ENCODE measurements at places on chromosomes 12 and 14.

- no peak for DNase-seq
Measured at GRCh38 chr14:94412671-94413638, 24.6 kb upstream of the SERPINA1 start.

DNA sequence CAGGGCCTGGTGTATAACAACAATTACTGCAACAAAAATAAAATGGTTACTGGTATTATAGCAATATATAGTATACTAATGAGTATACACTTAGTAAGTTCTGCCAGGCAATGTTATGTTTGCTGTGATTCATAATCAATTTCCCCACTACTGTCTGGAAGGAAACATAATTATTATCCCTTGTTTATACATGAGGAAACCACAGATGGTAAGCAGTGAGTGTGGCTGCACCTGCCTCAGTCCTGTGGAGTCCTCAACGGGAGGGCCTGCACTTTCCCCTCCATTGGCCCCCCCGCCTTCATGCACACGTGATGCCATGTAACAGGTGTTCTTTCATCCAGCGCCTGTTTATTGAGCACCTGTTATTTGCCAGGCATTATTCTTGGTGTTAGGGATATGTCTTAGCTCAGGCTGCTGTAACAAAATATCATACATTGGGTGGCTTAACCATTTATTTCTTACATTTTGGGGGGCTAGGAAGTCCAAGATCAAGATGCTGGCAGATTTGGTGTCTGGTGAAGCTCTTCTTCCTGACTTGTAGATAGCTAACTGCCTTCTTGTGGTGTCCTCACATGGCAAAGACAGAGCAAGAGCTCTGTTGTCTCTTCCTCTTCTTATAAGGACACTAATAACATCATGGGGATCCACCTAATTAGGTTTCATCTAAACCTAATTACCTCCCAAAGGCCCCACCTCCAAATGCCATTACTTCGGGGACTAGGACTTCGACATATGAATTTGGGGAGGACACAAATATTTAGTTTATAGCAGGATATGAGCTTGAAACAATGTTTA lies 59.5 kb upstream of the CHGA start:
- DNase-seq: no peak

GRCh38 chr12:104353012-104353981 lies 49.8 kb downstream of the EID3 start:
- no peak for DNase-seq

- no peak for DNase-seq
Measured at GRCh38 chr12:88638966-88639760, 58.9 kb upstream of the KITLG start.

DNA sequence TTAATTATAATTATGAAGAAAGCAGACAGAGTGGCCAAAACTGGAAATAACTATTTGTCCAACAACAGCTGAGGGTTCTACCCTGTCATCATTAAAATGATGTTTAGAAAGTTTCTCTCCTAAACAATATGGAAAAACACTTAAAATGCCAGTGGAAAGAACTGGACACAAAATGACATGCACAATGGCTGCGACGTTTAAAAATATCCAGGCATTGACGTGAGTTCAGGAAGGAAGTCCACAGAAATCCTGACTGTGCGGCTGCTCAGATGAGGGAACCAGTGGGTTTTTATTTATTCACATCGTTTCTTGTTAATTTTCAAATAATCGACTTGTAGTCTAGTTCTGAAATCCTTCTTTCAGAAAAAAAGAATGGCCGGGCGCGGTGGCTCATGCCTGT lies 58.3 kb downstream of the CCNK start:
- DNase-seq: no peak

DNA sequence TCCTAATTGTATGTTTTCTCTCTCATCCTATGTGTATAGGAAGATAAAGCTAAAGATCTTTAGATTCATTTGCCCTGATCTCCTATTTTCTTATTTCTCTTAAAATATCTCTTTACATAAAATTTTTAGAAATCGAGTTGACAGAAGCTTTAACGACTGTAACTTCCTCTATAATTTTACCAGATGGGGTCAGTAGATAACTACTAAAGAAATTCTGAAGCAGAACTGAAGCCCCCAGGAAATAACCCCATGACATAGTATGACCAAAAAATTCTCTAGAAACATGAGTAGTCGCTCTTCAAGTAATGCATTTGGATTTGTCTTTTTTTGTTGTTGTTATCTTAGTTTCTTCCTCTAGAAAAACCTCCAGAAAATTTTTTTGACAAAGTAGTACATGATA lies 288.0 kb downstream of the ERC1 start:
- DNase-seq: no peak

DNA sequence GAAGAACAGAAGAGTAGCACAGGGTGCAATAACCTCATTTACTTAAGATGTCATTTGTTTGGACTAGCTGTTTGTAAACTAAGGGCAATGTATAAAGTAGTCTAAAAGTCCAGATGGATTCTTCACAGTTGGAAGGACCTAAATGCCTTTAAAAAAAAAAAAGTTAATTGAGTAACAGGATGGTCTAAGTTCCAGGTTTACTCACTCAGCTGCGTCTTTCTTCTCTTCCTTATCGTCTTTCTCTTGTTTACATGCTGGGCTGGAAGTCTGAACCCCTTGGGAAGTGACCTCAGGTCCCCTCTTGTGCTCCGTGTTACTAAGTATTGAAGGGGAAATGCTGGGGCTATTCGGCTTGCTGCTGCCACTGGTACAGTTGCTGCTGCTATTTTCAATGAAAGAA lies 82.5 kb downstream of the SH2B3 start:
- no peak for DNase-seq

DNA sequence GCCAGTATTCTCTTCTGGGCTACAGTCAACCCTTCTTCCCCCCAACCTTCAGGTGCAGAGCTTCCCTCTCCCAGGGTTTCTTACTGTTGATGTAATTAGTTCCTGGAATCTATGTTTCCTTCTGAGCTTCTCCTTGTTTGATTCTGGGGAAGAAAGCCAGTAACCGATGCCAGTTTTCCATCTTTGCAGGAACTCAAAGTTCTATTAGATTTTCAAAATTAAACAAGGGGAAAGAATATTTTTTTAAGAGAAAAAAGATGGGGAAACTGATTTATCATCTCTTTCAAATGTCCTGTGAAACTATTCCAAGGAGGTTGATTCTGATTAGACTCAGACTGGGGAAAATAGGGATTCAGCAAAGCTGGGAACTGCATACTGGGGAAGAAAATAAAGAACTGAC lies 17.9 kb upstream of the FAM234B start:
- DNase-seq: no peak
